ENCODE measurements at places on chromosomes 3 and 15.

- no peak for DNase-seq
Measured at GRCh38 chr3:24502690-24503089, 8.0 kb upstream of the THRB start.

- DNase-seq, result no peak
Measured at GRCh38 chr3:140950863-140951262, 9.2 kb downstream of the SLC25A36 start.

- no peak for DNase-seq
Measured at GRCh38 chr15:49752517-49752916, 131.7 kb downstream of the DTWD1 start.

- DNase-seq, result no peak
Measured at GRCh38 chr3:24420224-24420623, 74.4 kb downstream of the THRB start.

DNA sequence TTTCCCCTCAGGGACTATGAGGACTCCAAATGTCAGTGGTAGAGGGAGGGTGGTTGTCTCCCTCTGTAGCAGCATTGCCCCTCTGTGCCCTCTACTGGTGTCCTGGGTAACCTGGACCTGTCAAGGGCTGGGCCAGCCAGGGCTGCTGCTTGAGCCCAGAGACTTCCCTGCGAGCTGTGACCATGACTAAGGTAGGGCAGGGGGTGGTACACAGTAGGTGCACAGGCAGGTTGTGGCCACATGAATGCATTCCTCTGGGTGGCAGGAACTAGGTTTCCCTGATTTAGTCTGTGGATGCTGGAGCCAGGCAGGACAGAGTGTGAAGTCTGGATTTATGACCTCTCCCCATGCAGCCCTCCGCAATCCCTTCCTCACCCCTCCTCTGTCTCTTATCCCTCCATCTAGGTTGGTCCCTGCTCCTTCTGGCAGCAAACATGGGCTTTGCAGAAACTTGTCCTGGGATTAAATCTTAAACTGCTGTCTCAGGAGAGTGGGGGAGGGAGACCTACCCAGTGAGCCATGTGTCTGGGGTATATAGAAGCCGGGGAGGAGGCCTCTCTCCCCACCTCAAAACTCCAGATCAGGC lies 8.7 kb upstream of the SEMA3F start:
- DNase-seq, result no peak

- DNase-seq, result no peak
Measured at GRCh38 chr3:123089611-123090331, 22.9 kb downstream of the PDIA5 start.

DNA sequence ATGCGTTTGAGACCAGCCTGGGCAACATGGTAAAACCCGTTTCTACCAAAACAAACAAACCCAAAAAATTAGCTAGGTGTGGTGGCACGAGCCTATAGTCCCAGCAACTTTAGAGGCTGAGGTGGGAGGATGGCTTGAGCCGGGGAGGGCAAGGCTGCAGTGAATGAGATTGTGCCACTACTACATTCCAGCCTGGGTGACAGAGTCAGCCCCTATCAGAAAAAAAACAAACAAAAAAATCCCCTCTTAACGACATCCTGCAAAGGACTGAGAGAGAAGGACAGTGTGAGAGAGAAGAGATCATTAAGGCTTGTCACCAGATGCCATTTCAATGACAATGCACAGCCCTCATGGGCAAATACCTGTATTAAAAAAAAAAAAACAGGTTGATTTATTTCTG lies 266.7 kb upstream of the ATP10A start:
- no peak for DNase-seq

Data from fibroblast of skin of back (primary cell).